ENCODE measurements at places on chromosomes 6 and 20.

DNA sequence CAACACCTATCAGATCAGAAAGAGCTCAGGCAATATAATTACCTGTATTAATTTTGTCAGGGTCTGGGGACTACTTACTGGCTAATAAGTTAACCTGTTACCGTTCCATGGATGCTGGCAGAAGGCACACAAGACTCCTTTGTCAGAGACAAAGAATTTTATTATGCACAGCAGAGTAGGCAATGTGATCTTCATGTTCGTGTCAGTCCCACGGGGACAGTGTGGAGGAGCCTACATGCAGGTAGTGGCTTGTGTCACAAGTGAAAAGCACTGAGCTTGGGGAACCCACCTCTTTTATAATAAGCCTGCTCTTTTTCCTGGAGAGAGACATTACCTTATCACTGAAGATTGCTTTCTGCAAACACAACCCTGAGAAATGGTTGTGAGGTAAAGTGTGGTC, 96.9 kb downstream of the CD164 start:
- DNase-seq, result no peak

DNA sequence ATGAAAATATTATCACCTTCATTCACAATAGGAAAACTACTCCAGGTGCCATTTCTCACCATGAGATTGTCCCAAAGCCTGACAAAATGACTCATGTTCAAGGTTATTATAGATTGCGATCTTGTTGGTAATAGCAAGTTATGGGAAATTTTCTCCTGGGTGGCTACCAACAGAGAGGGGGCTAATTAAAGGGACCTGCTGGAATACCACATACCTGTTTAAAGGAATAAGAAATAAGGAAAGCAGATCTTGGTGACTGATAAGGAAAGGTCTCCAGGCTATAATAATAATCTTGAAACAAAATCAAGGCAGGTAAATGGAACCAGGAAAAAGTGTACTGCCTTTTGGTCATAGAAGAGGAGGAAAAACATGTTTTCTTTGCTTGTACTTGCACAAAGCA, 1.4 kb downstream of the SLC52A3 start:
- DNase-seq, result no peak

DNA sequence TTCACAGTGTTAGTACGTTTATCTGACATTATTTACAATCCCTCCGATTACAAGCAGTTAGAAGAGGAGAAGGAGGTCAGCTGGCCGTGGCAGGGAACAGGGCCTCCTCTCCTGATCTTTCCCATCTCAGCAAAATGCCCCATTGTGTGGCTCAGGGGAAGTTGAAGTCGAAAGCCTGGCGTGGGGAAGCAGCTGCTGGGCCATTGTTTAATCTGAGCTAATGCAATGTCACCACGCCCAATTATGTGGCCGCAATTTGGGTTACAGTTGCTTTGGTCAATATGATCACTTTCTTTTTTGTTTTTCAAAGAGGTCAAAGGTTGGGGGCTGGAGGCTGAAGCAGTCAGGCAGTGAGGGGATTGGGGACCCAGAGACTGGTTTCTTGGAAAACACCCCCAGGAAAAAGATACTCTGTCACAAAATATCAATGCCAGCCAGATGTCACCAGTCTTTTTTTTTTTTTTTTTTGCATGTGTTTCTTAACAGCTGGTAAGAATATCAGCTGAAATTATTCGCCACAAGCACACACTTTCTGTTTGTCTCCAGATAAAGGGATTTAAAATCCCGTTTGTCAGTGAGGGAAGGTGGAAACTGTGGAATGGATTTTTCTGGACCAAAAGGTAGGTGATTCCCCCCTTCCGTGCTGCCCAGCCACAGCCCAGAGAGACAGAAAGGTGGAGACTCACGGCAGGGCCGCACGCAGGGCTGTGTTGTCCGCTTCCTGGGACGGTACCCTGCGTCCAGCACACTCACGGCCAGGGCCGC, 24.6 kb downstream of the DLL1 start:
- no peak for DNase-seq

- DNase-seq, result no peak
Measured at GRCh38 chr20:40692240-40693011, 3.4 kb upstream of the MAFB start.

GRCh38 chr6:89161326-89162046, 15.6 kb downstream of the PM20D2 start:
- no peak for DNase-seq

- no peak for DNase-seq
Measured at GRCh38 chr20:48599106-48599747, 228.6 kb downstream of the PREX1 start.

DNA sequence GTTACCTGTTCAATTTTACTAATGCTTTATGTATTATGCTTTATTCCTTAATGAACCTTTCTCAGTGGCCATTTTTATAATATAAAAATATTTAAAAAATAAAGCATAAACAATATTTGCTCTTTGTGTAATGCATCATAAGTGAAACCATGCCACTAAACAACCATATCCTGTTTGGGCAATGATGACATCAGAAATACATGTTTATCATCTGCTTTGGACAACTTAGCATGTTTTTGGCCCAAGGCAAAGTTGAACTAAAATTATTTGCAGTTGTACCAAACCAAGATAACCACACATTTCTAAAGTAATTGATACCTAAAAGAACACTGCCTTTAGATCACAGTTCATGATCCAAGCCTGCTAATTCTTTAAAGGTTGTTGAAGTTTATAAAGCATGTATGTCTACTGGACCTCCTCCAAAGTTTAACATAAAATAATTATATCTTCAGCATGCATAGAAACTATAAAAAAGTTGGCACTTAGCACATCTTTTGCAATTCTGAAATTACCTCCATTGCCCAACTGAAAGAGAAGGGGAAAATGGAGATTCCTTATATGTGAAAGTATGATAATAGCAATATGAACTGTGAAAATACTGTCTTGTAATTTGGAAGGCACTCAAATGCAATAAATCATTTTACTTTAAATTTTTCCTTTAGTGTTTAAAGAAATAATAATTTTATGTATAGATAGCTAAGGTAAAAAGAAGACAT, 325.6 kb upstream of the RUNX2 start:
- no peak for DNase-seq

- DNase-seq, result no peak
Measured at GRCh38 chr20:47860049-47860830, 75.0 kb upstream of the SULF2 start.

GRCh38 chr6:17418281-17419188, 25.1 kb downstream of the CAP2 start:
- DNase-seq, result no peak

DNA sequence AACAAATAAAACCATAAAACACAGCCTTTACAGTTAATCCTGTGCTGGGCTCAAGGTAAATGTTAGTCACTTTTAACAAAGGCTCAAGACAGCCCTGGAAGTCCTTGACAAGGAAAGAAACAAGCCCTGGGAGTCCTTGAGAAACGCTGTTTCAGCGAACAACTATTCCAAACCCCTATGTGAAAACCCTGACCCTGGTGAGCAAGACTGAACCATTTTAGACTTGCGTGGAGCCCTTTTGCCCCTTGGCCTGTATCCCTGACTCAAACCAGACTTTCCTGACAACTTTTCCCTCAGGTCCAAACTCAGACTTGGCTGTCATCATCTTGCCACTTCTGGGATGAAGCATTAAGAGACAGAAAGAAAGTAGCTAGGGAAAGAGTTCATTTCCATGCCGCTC, 180.4 kb downstream of the AIG1 start:
- no peak for DNase-seq

DNA sequence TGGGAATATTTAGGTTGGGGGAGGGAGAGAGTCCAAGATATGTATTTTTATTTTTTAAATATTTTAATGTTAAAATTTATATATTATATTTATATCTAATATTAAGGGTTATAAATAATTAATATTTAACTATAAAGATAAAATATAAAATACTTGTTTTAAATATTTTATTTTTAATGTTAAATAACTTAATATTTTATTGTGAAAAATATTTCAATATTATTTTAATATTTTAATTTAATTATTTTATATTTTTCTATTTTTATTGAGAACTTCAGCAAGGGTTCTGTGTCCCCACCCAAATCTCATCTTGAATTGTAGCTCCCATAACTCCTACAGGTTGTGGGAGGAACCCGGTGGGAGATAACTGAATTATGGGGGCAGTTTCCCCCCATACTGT, 34.0 kb downstream of the PERP start:
- no peak for DNase-seq

Data from activated CD4-positive, alpha-beta T cell treated with anti-CD3 and anti-CD28 coated beads for 48 hours (primary cell).